Ascending aorta (tissue), 2 donors: ENCODE measurements at places on chromosomes 7 and 10.

- no peaks in the 10 kb centered on the region for H3K27me3 ChIP-seq
- no peak overlapping the region for H3K27ac ChIP-seq
- no peaks in the 10 kb centered on the region for H3K4me1 ChIP-seq
- H3K36me3 ChIP-seq: no peaks in the 10 kb centered on the region
- no peak for DNase-seq
Measured at GRCh38 chr10:132510174-132510611, 27.4 kb upstream of the INPP5A start.

GRCh38 chr7:140656548-140657515 lies 15.9 kb upstream of the ADCK2 start:
- H3K27ac ChIP-seq: no peak overlapping the region
- peak overlapping the region; percentile 32 for H3K4me3 ChIP-seq
- H3K4me1 ChIP-seq: no peaks in the 10 kb centered on the region
- H3K27me3 ChIP-seq: no peaks in the 10 kb centered on the region

DNA sequence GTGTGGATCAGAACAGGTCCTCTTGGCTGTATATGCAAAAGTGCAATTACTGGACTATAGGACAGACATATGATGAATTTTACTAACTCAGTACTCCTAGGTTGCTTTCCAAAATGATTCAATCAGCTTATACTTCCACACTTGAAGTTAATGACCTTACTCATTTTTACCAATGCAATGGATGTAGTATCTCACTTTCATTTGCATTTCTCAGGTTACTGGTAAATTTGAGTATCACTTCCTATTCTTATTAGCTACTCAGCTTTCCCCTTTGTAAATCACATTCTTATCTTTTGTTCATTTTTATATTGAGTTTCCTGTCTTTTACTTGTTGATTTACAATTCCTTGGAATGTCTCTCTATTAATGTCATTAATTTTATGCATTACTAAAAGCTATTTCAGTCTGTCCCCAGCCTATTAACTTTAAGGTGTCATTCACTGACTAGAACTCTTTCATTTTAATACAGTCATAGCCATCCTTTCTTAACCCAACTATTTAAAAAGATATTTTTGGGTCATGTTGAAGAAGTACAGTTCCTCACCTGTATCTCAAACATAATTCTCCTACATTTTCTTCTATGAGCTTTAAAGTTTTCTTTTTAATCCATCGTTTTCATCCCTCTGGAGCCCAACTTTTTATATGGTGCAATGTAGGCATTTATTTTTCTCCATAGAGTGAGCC lies 88.6 kb downstream of the VIM start:
- no peak overlapping the region for H3K27ac ChIP-seq
- no peaks in the 10 kb centered on the region for H3K36me3 ChIP-seq
- H3K4me3 ChIP-seq: no peak overlapping the region
- DNase-seq: no peak

- DNase-seq: no peak
- no peaks in the 10 kb centered on the region for H3K27me3 ChIP-seq
- H3K36me3 ChIP-seq: no peaks in the 10 kb centered on the region
- H3K4me1 ChIP-seq: peaks cover 28% of the 10 kb centered on the region
- peak overlapping the region; percentile 86 for H3K27ac ChIP-seq
Measured at GRCh38 chr10:132592790-132593383, 55.3 kb downstream of the INPP5A start.

GRCh38 chr10:122326385-122326784 lies 48.1 kb upstream of the PLEKHA1 start:
- no peak overlapping the region for H3K4me3 ChIP-seq
- no peaks in the 10 kb centered on the region for H3K36me3 ChIP-seq
- H3K27ac ChIP-seq: no peak overlapping the region
- no peak for DNase-seq
- no peaks in the 10 kb centered on the region for H3K27me3 ChIP-seq
- no peaks in the 10 kb centered on the region for H3K4me1 ChIP-seq
